Right lobe of liver (tissue), 6 donors: ENCODE measurements at places on chromosomes 7 and 10. TPM values are rescaled to one million over a fixed set of nuclear protein-coding genes. Genes with fewer than 3 reads are reported as not detected.
A peak's percentile ranks its signal among the peaks of the same experiment; 100 is the strongest.

GRCh38 chr7:127478024-127478355 lies 85.5 kb upstream of the ZNF800 start:
- H3K27me3 ChIP-seq = no peaks in the 10 kb centered on the region
- DNase-seq = no peak
- H3K27ac ChIP-seq = no peak overlapping the region
- H3K4me3 ChIP-seq = no peak overlapping the region
- H3K36me3 ChIP-seq = no peaks in the 10 kb centered on the region

- no peak for DNase-seq
- no peaks in the 10 kb centered on the region for H3K36me3 ChIP-seq
- no peaks in the 10 kb centered on the region for H3K27me3 ChIP-seq
- no peak overlapping the region for H3K4me3 ChIP-seq
Measured at GRCh38 chr7:129923709-129924108, 29.1 kb downstream of the UBE2H start.

DNA sequence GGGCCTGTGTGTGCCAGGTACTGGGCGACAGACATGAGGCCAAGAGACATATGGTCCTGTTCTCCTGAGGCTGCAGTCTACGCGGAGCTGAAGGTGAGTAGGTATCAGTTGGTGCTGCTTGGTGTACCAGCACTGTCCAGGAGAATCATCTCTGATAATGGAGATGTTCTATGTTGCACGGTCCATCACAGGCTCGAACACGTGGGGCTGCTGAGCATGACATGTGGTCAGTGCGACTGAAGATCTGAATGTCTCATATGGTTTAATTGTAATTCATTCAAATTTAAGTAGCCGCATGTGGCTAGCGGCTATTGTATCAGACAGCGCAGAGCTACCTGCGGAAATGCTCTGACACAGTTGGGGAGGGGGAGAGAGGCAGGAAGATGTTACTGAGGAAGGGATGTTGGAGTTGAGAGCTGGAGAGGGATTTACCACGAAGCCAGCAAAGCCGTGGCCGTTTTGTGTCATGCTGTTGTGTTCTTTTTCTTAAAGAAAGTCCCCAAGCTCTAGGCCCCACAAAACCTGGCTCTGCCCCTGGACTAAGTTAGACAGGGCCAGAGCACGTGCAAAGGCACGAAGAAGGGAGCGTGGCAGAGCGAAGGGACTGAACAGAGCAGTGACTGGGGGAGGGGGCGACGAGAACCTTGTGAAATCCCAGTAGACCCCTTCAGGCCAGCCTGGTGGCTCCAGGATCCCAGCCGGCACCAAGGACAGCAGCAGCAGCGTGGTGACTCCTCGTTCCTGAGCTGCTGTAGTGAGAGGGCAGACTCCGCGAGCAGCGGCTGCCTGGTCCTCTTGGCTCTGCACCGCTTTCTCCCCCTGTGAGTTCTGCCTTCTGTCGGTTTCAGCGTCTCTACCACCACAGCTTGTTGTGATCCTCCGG lies 20.0 kb downstream of the SMKR1 start:
- H3K27ac ChIP-seq = no peak overlapping the region
- H3K27me3 ChIP-seq = no peaks in the 10 kb centered on the region
- H3K36me3 ChIP-seq = no peaks in the 10 kb centered on the region
- H3K4me1 ChIP-seq = no peaks in the 10 kb centered on the region

DNA sequence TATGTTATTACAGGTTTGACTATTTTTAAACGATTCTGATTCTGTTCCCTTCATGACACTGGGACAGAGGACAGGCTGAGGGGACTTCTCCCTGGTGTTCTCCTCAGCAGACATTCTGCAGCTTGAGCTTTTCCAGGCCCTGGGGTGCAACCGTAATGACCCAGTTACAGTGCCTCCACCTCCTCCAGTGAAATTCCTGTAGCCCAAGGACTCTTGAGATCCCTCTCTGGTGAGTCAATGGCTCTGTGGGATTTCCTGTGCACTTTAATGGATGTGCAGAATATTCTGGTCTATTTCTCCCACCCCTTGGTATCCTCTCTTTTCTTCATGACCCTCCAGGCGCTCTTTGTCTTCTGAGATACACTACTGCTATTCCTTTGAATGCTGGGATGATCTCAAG lies 319.3 kb downstream of the INHBA start:
- no peaks in the 10 kb centered on the region for H3K4me1 ChIP-seq
- no peak overlapping the region for H3K27ac ChIP-seq
- H3K36me3 ChIP-seq = no peaks in the 10 kb centered on the region
- no peaks in the 10 kb centered on the region for H3K27me3 ChIP-seq
- H3K4me3 ChIP-seq = no peak overlapping the region

DNA sequence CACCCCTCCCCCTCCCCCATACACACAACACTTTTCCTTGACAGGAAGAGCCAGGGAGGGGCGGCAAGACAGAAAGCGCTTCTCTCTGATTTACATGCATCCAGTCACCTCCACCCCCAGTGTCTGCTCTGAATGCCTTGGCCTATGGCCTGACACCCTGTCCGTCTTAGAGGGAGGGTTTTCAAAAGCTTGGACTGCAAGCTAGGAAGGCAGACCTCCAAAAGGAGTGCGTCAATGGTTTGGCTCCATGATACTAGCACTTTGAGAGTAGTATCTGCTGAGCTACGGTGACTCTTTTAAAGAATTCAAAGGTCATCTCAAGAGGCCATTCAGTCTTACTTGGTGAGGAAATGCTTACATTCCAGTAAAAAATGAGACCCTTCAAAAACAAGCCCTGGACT lies 20.3 kb upstream of the PAX2 start:
- no peak overlapping the region for H3K4me3 ChIP-seq
- no peak overlapping the region for H3K27ac ChIP-seq
- no peaks in the 10 kb centered on the region for H3K36me3 ChIP-seq
- H3K27me3 ChIP-seq = peaks cover 29% of the 10 kb centered on the region
- no peak for DNase-seq

- H3K4me1 ChIP-seq = no peaks in the 10 kb centered on the region
- H3K4me3 ChIP-seq = no peak overlapping the region
- no peaks in the 10 kb centered on the region for H3K27me3 ChIP-seq
- H3K27ac ChIP-seq = no peak overlapping the region
- no peaks in the 10 kb centered on the region for H3K36me3 ChIP-seq
- DNase-seq = no peak
Measured at GRCh38 chr10:118808601-118809356, 54.0 kb upstream of the CACUL1 start.

- H3K4me3 ChIP-seq = no peak overlapping the region
- no peak overlapping the region for H3K27ac ChIP-seq
- H3K36me3 ChIP-seq = no peaks in the 10 kb centered on the region
- DNase-seq = no peak
Measured at GRCh38 chr10:85545874-85546273, 820.7 kb downstream of the GRID1 start.

GRCh38 chr7:135523146-135523545 lies 13.2 kb upstream of the CNOT4 start:
- no peak overlapping the region for H3K27ac ChIP-seq
- H3K27me3 ChIP-seq = no peaks in the 10 kb centered on the region
- H3K4me3 ChIP-seq = no peak overlapping the region
- H3K4me1 ChIP-seq = no peaks in the 10 kb centered on the region
- no peaks in the 10 kb centered on the region for H3K36me3 ChIP-seq

- no peaks in the 10 kb centered on the region for H3K4me1 ChIP-seq
- H3K36me3 ChIP-seq = peaks cover 64% of the 10 kb centered on the region
- H3K27me3 ChIP-seq = no peaks in the 10 kb centered on the region
- DNase-seq = no peak
Measured at GRCh38 chr7:134948736-134949135, 37.6 kb upstream of the AGBL3 start.

GRCh38 chr7:99707096-99707495 lies 27.3 kb upstream of the CYP3A5 start:
- H3K4me3 ChIP-seq = no peak overlapping the region
- H3K36me3 ChIP-seq = peaks cover 39% of the 10 kb centered on the region
- no peaks in the 10 kb centered on the region for H3K4me1 ChIP-seq
- no peak overlapping the region for H3K27ac ChIP-seq
- no peak for DNase-seq

- H3K27ac ChIP-seq = no peak overlapping the region
- no peaks in the 10 kb centered on the region for H3K27me3 ChIP-seq
- no peaks in the 10 kb centered on the region for H3K4me1 ChIP-seq
- H3K4me3 ChIP-seq = peak overlapping the region; percentile 91
- H3K36me3 ChIP-seq = peaks cover 6% of the 10 kb centered on the region
Measured at GRCh38 chr7:1569016-1569415, 816 bp downstream of the PSMG3 start.

DNA sequence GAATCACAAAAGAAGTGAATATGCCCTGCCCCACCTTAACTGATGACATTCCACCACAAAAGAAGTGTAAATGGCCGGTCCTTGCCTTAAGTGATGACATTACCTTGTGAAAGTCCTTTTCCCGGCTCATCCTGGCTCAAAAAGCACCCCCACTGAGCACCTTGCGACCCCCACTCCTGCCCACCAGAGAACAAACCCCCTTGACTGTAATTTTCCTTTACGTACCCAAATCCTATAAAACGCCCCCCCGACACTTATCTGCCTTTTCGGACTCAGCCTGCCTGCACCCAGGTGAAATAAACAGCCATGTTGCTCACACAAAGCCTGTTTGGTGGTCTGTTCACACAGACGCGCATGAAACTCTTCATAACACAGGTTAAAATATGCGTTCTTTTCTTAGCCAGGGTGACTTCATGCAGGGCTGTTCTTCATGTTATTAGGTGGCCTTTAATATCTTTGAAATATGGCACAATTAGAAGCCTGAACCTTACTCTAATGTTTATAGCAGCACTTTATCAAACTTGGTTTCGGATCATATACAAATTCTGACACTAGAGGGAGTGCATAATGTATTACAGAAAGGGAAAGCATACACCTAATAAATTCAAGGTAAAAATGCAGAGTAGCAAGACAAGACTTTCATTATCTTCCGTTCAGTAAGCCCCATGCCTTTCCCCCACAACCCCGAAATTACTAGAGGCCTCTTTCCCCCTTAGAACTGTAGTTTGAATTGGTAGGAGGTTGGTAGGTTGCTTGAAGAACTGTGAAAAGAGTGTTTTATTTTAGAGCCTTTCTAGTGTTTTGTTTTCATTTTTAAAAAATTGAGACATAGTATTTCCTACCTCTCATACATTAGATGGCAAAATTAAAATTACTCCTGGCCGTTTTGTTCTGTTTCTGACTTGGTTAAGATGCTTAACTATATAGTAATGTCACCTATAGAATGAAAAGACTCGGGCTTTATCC lies 117.9 kb downstream of the NPY start:
- H3K36me3 ChIP-seq = no peaks in the 10 kb centered on the region
- no peaks in the 10 kb centered on the region for H3K27me3 ChIP-seq
- H3K4me3 ChIP-seq = peak overlapping the region; percentile 32
- H3K27ac ChIP-seq = peak overlapping the region; percentile 10

DNA sequence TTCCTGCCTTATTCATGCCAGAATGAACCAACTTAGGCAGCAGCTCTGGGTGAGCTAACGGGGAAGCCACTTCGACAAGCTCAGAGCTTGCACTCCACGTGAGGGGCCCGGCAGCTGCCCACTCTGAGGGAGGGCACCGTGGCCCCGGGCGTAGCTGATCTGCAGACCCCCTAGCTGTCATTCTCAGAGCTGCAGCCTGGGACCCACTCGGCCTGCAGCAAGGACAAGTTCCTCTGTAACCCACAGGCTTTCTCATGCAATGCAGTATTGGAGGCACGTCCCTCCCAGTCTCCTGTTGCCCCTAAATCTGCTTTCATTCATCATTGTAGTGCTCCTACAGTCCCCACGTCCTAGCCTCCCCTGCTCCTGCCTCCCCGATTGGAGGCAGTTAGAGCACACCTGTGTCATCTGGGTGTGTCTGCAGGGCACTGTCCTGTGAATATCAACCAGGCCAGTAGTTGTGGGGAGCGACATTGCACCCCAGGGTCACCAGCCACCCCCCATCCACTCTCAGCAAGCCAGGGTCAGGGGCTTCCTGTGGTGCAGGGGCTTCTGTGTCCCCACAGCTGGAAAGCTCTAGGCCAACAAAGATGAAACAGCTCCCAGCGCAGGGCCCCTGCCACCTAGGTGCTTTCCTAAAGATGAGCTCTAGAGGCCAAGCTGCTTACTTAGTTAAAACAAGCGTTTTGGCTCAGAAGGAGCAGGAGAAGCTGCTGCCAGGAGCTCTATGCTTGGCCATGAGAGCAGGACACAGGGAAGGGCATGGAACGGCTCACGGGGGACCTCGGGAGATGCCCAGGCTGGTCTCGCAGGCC lies 333.6 kb downstream of the ADARB2 start:
- H3K27ac ChIP-seq = no peak overlapping the region
- H3K4me1 ChIP-seq = no peaks in the 10 kb centered on the region
- no peaks in the 10 kb centered on the region for H3K36me3 ChIP-seq
- no peaks in the 10 kb centered on the region for H3K27me3 ChIP-seq

DNA sequence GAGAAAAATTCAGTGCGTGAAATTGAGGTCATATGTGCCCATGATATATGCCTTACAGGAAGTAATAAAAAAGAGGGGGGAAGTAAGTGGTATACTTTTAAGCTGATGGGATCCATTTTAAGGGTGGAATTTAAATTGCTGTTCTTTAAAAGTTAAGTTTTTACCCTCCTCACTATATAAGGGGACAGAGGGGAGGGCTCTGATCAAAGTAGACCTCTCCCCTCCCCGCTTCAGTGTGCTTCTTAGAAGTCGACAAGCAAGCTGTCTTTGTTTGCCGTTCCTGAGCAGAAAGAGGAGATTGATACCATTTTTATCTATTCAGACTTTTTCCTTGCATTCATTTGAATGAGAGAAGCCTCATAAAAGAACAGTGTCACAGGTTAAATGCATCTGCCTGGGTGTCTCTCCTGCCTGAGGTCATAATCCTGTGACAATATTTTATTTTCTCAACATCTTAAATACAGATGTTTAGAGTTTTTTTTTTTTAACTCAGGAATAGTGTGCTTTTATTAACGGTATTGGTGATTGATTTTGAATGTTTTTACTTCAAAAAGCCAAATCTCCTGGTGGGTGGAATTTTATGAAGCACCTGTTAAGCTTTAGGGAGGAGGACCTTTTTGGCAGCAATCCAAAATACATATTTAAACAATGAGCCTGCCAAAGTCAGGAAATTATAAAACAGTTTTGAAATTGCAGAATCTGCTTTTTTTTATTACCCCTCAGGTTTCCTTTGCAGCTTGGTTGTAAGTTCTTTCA lies 141.7 kb downstream of the KAT6B start:
- no peaks in the 10 kb centered on the region for H3K27me3 ChIP-seq
- no peaks in the 10 kb centered on the region for H3K36me3 ChIP-seq
- H3K27ac ChIP-seq = peak overlapping the region; percentile 23

- H3K27me3 ChIP-seq = peaks cover 21% of the 10 kb centered on the region
- H3K27ac ChIP-seq = no peak overlapping the region
Measured at GRCh38 chr10:132788180-132788830, 2.4 kb upstream of the NKX6-2 start.

GLRX3 gene
- total RNA-seq = 27.7 TPM

CDH23 gene
- total RNA-seq = 3.3 TPM

PWWP2B gene
- 3.0 TPM for total RNA-seq

LRIT2 gene
- total RNA-seq = not detected

KCP gene
- total RNA-seq = 0.14 TPM
